ENCODE measurements at places on chromosomes 2 and 18. TPM values are rescaled to one million over a fixed set of nuclear protein-coding genes. Genes with fewer than 3 reads are reported as not detected.

DNA sequence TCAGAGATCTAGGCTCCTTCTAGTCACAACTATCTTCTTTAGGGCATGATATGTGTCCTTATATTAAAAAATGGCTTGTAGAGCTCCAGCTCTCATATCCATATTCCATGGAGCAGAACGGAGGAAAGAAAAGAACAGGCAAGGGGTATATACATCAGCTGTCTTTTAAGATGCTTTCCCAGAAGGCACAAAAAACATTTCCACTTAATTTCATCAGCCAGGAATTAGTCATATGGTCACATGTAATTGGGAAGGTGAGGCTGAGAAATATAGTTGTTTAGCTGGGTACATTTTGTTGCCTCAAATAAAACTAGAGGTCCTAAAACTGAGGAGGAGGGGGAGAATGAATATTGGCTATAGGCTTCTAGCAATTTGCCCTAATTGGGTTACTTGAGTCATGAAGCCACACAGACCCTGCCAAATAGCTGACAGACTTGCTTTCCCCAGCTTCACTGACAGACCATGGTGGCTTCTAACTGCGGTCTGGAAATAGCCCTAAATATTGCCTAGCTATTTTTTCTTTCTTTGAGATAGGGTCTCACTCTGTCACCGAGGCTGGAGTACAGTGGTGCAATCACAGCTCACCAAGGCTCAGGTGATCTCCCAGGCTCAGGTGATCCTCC is 20.0 kb downstream of the MAIP1 start:
- no peaks in the 10 kb centered on the region for H3K27me3 ChIP-seq
- DNase-seq = no peak

DNA sequence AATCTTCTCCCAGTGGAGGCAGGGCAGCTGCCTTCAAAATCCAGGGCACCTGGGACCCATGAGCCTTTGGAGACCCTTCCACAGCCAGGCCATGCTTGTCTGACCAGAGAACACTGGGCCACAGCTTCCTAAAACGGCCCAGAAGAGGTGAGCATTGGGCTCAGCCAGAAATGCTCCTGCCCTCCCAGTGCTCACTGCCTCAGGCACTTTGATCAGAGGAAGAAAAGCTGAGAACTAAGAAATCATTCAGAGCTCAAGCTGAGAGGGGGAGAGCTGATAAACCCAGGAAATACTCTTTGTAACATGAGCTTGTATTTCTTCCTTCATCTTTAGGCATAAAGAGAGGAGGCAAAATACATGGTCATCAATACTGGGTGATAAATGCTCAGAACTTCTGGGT is 365.5 kb upstream of the KLHL29 start:
- no peak overlapping the region for H3K4me3 ChIP-seq
- no peaks in the 10 kb centered on the region for H3K4me1 ChIP-seq
- no peak for DNase-seq
- H3K27ac ChIP-seq = no peak overlapping the region

GRCh38 chr2:191478799-191479679 is 198.9 kb upstream of the NABP1 start:
- no peaks in the 10 kb centered on the region for H3K4me1 ChIP-seq
- no peak overlapping the region for H3K4me3 ChIP-seq
- DNase-seq = no peak
- H3K27me3 ChIP-seq = peaks cover 8% of the 10 kb centered on the region
- no peak overlapping the region for H3K27ac ChIP-seq
- H3K36me3 ChIP-seq = no peaks in the 10 kb centered on the region

- no peak for DNase-seq
- peak overlapping the region; percentile 87 for H3K4me3 ChIP-seq
Observed at GRCh38 chr2:29114586-29114945, 649 bp upstream of the CLIP4 start.

DNA sequence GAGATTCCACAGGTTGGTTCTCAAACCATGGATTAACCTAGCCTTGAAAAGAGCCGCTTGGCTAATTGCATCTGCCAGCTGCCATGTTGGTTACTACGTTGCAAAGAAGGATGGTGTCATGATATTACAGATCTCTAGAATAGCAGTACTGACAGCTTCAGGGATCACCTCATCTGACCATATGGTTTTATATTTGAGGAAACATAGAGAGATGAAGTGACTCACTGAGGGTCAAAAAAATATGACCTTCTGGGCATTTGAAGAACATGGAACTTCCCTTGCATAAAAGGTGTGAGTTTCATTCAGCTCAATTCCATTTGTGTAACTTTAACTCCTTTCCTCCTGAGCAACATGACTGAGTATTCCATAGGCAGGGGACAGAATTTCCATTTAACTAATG is 242.3 kb downstream of the SETBP1 start:
- H3K27me3 ChIP-seq = no peaks in the 10 kb centered on the region
- DNase-seq = no peak

The MATN3 gene
- not detected for total RNA-seq

The MALL gene
- total RNA-seq = not detected

The HOXD11 gene
- total RNA-seq = not detected

DNA sequence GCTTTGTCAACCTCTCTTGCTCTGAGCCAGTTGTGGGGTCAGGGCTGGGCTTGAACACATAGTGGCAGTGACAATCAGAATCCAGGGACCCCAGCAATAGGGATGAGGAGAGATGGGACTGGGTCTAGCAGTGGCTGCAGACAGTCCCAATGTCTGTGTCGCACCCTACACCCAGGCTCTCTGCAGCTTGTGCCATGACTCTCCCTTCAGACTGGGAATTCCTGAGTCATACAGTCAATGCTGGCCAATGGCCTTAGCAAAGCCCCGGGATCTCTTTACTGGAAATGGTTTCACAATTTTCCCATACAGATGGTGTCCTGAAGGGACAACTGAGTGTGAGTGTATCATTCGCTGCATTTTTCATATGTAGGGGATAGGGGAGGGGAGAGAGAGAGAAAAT is 74.2 kb upstream of the CELF4 start:
- no peak for DNase-seq
- no peaks in the 10 kb centered on the region for H3K4me1 ChIP-seq
- H3K36me3 ChIP-seq = no peaks in the 10 kb centered on the region

DNA sequence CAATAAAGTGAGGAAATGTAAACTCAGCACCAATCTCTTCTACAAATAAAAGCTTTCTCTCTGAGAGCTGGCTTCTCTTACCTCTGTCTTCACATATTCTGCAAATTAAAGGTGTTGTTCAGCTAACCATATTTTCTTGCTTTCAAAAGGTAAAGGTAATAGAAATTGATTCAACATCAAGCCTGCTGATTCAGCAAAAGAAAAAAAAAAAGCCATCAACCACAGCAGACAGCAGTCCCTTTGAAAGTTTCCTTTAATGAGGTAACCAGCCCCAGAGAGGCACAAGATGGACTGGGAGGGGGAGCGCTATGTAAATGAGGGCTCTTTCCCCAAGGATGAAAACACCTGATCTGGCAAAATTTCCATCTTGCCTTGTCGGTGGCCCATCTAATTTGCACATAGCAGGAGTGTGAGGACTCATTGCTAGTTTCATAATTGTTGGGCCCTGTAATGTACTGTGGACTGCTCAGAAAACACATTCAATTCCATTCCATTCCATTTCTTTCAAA is 154.9 kb upstream of the SOX11 start:
- H3K36me3 ChIP-seq = no peaks in the 10 kb centered on the region
- H3K27ac ChIP-seq = no peak overlapping the region
- DNase-seq = no peak
- no peaks in the 10 kb centered on the region for H3K27me3 ChIP-seq
- H3K4me1 ChIP-seq = no peaks in the 10 kb centered on the region

The OR6B3 gene
- total RNA-seq = not detected

DNA sequence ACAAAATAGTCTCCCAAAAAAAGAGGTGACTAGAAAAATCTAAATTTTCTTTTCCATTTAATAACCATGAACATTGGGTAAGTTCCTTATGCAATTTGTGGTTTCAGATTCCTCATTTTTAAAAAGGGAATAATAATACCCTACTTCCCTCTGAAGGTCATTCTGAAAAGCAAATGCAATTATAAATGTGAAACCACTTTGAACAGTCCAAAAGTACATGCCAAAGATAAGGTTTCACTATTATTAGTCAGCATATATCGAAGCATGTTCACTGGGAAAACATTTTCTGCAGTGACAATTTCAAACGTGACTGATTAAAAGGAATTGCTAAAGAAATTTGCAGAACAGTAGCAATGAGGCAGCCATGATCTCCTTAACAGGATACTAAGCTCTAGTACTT is 100.1 kb upstream of the RNF152 start:
- H3K27me3 ChIP-seq = peaks cover 4% of the 10 kb centered on the region
- no peaks in the 10 kb centered on the region for H3K4me1 ChIP-seq
- H3K27ac ChIP-seq = no peak overlapping the region
- H3K4me3 ChIP-seq = no peak overlapping the region
- no peaks in the 10 kb centered on the region for H3K36me3 ChIP-seq
- DNase-seq = no peak

DNA sequence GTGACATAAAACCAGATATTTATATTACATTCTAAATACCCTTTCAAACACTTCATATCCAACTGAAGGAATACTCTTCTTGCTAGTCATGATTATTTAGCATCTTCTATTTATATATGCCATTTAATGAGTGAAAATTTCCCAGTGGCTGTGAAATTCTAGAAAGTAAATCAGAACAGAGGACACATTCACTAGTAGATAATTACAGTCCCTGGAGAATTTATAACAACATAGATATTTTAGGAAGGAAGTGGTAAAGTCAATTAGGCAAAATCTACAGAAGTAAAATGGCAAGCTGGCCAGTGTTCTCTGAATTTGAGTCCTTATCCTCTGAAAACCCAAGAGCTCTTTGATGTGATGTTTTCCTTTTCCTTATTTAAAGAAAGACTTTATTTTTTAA is 121.8 kb downstream of the PMAIP1 start:
- H3K36me3 ChIP-seq = no peaks in the 10 kb centered on the region
- no peak for DNase-seq
- no peak overlapping the region for H3K27ac ChIP-seq
- H3K27me3 ChIP-seq = peaks cover 10% of the 10 kb centered on the region
- no peaks in the 10 kb centered on the region for H3K4me1 ChIP-seq
- H3K4me3 ChIP-seq = no peak overlapping the region

DNA sequence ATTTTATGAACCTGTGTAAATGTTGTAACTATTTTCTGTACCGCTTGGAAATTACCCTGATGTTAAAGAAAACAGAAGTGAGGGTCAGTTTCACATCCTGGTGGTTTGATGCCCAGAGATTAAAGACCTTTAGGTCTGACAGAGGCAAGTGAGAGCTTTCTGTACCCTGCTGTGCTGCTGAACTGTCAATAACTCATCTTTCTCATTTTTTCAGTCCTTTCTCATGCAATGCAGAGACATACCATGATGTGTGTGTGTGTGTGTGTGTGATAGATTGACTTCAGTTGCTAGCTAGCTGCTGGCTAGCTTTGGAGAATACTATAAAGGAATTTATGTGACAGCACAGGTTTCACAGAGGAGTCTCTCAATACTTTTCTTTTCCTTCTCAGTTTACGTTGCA is 2025.6 kb upstream of the LRRTM1 start:
- DNase-seq = no peak
- H3K4me3 ChIP-seq = no peak overlapping the region
- H3K36me3 ChIP-seq = no peaks in the 10 kb centered on the region
- no peaks in the 10 kb centered on the region for H3K4me1 ChIP-seq

DNA sequence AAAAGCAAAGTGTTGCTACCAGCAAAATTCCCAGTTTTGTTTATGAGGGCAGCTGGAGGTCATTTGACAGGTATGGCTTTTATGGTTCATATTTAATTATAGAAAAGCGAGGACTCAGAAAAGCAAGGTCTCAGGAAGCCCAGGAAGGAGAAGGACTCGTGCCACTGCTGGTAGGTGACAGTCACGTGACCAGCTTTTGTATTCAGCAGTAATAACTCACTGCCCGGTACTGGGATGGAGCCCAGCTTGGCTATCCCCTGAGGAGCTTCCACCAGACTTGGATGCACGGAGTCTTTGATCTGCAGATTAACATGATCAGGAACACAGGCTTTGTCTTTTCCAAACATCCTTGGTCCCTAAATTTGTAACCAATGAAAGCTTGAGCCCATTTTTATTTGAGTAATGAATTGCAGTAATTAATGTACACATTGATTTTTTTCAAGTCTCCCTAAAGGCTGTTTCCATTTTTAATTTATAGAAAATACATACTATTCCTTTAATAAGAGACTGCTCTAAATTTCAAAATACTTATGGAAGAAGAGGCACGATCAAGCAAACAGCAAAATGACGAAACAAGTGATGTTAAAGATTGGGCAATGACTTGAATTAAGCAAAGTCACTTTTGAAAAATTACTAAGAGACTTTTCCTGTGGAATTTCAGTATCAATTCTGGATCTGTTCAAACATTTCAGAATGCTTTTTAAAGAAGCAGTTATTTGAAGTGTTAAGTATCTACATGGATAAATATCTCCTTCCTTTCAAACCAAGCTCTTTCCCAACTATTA is 251.7 kb upstream of the HNRNPA3 start:
- no peak overlapping the region for H3K27ac ChIP-seq
- no peak for DNase-seq
- H3K4me3 ChIP-seq = no peak overlapping the region
- peaks cover 30% of the 10 kb centered on the region for H3K27me3 ChIP-seq
- H3K4me1 ChIP-seq = peaks cover 1% of the 10 kb centered on the region

- no peaks in the 10 kb centered on the region for H3K27me3 ChIP-seq
- H3K4me1 ChIP-seq = peaks cover 7% of the 10 kb centered on the region
- H3K4me3 ChIP-seq = no peak overlapping the region
- H3K27ac ChIP-seq = no peak overlapping the region
- no peak for DNase-seq
- H3K36me3 ChIP-seq = peaks cover 25% of the 10 kb centered on the region
Observed at GRCh38 chr2:86094229-86094628, 11.5 kb downstream of the POLR1A start.
